Bronchial epithelial cell (primary cell): ENCODE measurements at places on chromosomes 5 and 9.

DNA sequence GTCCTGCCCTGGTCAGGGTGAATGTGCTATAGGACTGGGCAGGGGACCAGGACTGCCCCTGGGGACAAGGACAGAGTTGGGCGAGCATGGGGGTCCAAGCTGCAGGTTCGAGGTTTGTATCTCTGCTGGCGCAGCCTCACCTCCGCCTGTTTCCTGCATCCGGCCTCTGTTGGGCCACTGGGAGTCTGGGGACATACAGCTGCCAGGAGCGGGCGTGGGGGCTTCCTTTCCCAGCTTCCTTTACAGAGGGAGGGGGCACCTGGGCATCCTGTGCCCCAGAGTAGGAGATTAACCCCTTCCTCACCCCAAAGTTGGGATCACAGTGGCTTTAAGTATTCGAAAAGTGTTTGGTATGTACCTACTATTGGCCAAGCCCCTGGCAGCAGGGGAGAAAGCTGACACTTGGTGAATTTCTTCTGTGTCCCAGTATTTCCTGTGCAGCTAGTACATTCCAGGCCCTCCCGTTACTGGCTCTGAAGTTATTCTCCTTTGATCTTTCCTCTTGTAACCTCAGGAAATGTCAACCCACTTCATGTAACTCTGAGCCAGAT is 19.0 kb downstream of the OLFML2A start:
- no peak for DNase-seq

GRCh38 chr9:111978616-111979015 is 82.0 kb downstream of the UGCG start:
- DNase-seq = no peak

DNA sequence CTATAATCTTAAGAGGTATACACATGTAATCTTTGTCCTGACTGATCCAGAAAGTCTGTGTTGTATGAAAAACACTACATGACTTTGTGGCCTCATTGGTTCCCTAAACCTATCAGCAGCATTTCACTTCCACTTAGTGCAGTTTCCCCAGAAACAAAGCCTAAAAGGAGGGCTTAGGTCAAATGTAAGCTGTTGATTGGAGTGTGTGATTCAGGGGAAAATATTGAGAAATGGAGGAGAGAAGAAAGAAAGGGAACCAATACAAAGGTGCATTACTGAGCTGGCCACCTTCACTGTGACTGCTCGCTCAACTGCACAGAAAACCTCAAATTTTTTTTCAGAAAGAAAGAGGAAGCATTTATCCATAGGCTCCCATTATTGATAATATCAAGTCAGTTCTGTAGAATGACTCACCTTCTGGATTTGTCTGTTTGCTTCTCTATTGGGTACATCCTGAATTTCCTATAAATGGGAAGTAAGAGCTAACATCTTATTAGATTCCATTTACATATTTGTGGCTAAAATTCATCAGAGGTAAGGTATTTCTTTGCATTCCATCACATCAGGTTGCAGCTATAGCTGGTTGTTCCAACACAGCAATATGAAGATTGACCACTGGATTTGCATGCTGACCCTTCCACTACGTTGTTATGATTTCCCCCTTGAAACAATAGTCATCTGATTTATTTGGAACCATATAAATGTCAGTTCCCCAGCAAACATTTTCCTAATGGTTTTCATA is 10.3 kb upstream of the FST start:
- DNase-seq = peak; percentile 68

DNA sequence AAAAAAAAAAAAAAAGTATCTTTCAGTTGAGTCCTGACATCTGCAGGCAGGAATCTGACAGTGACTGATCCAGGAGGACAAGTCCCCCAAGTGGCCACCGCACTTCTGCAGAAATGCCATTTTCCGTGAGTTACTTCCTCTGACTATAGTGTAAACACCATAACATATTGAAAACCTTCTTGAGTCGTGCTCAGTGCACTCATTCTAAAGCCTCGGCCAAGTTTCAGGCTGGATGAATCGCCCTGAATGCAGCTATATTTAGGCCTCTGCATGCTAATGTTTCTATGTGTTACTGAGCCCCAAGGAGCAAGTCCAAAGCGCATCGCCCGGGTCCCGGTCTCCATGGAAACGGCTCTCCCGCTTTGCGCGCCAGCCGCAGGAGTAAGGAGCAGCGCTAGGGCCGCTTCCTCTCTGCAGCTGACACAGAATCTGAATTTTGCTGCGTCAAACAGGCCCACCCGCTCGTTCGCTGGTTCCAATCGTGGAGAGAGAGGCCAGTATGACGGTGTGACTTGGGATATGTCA is 335.4 kb downstream of the MSX2 start:
- no peak for DNase-seq

GRCh38 chr9:84862810-84863287 is 193.3 kb downstream of the NTRK2 start:
- peak; percentile 76 for DNase-seq
